ENCODE measurements at places on chromosomes 2 and 18.
A peak's percentile ranks its signal among the peaks of the same experiment; 100 is the strongest.

- no peak for DNase-seq
Measured at GRCh38 chr2:163602196-163602595, 133.6 kb downstream of the FIGN start.

- DNase-seq, result no peak
Measured at GRCh38 chr2:70990216-70990615, 4.5 kb downstream of the TEX261 start.

GRCh38 chr2:63054841-63055225, 4.2 kb downstream of the OTX1 start:
- DNase-seq, result no peak

DNA sequence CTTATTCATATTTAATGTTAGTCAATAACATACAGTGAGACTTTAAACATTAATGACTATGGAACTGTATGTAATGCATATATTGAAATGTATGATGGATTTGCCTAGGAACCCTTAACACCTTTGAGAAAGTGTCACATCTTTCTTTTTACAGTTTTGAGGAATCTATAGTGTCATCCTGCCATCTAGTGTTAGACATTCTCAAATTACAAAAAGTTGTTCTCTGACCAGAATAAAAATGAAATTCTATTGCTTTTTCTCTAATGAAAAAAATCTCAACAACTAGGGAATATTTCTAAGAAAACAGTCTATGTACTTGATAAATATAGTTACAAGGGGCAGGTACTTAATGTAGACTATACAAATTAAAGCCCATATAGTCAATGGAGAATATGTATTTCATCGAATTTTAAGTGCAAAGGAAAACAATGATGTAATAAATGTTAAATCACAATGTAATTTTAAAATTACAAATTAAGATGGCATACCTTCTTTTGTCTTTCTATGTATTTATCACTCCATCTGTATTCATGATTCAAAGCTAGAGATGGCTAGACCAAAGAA, 5.1 kb upstream of the CALCRL start:
- DNase-seq, result no peak

DNA sequence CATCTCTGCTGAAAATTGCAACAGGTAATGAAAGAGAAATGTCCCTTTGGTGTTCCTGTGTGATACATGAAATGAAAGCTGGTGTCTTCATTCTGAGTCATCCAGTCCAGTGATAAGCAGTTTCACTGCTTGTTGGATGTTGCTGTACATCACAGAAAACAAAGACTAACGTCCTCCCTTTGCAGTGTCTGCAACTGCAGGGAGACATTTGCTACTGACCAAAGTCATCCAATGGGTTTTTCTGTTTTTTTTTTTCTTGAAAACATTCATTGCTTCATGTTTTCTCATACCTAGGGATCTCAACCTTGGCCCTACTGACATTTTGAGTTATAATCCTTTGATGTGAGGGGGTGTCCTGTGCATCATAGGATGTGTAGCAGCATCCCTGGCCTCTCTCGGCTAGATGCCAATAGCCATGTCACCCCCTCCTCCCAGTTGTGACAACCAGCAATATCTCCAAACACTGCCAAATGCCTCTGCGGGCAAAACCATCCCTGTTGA, 63.6 kb upstream of the FZD5 start:
- no peak for DNase-seq

DNA sequence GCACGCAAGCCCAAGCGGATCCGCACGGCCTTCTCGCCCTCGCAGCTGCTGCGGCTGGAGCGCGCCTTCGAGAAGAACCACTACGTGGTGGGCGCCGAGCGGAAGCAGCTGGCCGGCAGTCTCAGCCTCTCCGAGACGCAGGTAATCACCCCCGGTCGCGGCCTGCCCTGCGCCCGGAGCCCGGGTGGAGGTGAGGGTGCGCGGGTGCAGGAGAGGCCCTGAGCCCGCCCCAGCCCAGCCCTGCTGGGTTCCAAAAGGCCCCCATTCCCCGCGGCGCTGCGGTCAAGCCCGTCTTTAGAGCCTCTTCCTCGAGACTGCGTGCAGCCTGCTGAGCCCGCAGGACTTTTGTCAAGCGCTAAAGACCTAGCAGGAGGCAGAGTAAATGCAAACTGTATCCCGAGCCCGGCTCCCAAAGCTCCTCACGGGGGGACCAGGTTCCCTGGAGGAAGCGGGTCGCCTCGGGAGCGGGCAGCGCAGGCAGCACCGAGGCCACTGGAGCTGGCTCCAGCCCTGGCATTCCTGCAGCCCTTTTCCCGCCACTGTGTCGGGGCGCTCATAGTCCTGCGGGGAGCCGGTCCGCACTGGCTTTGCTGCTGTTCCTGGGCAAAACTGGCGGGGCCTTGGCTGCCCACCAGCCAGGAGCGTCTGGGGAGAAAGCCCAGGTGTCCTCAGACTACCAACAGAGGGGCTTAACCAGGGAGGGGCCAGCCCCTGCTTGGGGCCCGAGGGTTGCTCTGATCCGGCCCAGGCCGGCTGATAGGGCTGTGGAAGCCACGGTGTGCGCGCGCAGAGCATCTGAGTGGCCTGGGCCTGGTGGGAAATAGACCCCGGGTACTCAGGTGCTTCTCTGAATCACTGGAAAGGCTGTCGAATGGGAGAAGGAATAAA, 7.3 kb downstream of the EMX1 start:
- no peak for DNase-seq

GRCh38 chr18:58195278-58195765, 151.3 kb downstream of the NEDD4L start:
- DNase-seq, result peak; percentile 2

GRCh38 chr2:114056294-114057143, 166.6 kb downstream of the ACTR3 start:
- DNase-seq, result no peak

DNA sequence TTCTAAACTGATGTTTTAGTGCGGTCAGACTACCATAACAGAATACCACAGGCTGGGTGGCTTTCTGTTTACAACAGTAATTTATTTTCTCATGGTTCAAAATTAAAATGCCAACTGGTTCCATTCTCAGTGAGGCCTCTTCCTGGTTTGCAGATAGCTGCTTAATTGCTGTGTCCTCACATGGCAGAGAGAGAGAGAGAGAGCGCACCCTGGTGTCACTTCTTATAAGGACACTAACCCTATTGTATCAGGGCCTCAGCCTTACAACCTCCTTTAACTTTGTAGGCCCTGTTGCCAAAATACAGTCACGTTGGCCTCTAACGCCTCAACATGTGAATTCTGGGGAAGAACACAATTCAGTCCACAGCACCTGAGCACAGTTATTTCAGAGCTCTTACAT, 37.5 kb upstream of the ZNF385B start:
- no peak for DNase-seq

DNA sequence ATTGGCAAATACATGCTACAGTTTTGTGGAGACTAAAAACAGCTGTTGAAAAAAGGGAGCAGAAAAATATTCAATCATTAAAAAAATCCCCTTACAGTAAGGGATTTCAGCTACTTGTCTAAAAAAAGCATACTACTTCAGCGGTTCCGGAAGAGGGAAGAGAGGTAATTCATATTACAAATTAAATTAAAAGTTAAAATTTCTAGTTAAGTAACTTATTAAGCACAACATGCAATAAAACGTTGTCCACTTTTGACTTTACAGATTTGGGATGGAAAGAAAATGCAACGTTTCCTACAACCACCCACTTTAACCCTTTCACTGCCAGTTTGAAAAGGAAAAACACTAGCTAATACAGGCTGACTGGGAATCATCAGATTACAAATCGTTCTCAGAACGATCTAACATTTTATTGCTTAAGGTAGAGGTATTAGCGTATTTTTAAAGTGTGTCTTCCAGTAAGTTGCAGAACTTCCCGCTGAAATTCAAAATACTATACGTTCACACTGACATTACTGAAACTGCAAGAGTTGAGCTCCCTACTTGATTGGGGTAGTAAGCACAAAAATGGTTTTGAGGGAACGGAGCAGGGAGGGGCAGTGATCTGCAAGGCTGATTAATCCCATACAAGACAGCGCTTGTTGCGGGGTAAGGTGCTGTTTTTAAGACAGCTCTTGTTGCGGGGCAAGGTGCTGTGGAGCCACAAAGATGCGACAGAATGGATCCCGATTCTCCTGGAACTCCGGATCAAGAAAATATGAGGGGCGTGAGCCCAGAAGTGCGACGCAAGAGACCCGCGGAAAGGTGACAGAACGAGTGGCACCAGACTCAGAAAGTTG, 743 bp downstream of the HADHA start:
- DNase-seq, result no peak
